RCC 7860 (cell line): ENCODE measurements at places on chromosomes 4 and X.
A peak's percentile ranks its signal among the peaks of the same experiment; 100 is the strongest.

- DNase-seq, result no peak
Measured at GRCh38 chr4:165470009-165470408, 91.2 kb downstream of the CPE start.

GRCh38 chrX:18297251-18297650 is 57.2 kb downstream of the SCML2 start:
- no peak for DNase-seq

GRCh38 chrX:16444353-16444752 is 205.6 kb upstream of the S100G start:
- peak; percentile 38 for DNase-seq

GRCh38 chr4:156038772-156039171 is 85.1 kb upstream of the CTSO start:
- DNase-seq, result no peak

DNA sequence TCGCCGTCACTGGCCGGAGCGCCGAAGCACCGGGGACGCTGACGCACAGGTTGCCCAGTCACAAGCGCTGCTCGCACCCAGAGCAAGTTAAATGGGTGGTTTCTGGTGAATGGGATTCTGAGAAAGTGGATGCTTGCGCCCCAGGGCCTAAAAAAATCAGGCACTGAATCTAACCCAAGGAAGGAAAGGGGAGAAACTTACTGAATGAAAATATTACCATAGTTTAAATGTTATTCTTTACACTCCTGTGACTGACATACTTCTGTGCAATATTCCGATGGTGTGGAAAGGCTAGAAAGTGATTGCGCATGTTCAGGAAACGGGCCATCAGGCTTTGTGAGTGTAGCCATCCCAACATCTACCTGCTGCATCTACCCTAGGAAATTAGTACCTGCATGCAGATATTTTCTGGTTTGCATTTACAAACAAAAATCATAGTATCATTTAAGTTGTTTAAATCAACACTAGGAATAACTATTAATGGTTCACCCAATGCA is 838 bp upstream of the ABCG2 start:
- DNase-seq, result no peak

- DNase-seq, result no peak
Measured at GRCh38 chr4:145644699-145645098, 25.5 kb downstream of the MMAA start.

- no peak for DNase-seq
Measured at GRCh38 chrX:65575022-65575421, 40.4 kb upstream of the LAS1L start.

GRCh38 chr4:36227913-36228312 is 16.4 kb downstream of the ARAP2 start:
- DNase-seq, result no peak

GRCh38 chr4:61212788-61213187 is 12.7 kb downstream of the ADGRL3 start:
- DNase-seq, result no peak

DNA sequence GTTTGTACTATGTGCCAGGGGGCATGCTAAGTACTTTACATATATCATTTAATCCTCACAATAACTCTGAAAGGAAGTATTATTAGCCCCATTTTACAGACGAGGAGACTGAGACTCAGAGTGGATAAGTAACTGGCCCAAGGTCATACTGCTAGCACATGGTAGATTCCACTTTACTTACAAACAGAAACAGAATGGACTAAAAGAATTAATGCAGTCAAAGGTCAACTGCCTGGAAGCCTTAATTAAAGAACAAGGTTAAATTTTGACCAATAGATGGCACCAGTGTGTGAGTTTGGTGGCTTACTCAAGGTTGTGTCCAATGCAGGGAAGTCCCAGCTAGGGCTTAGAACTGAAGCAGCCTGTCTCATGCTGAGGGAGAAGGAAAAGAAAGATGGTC is 4.7 kb downstream of the RIPPLY1 start:
- DNase-seq, result peak; percentile 68

DNA sequence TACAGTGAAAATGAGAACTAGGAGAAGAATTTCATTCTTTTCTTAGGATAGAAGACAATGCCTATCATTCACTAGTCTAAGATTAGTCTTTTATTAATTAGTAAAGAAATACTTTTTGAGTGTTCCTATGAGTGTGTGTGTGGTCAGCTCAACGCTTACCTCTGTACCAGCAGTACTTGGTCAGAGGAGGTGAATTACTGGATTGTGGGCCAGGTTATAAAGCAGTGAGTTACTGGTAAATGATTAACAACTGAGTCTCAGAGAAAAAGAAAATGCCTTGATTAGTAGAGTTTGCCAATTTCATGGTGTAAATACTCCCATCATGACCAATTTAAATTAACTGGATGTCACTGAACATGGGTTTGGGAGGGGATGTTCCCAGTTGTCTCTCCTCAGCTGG is 444.6 kb downstream of the STIM2 start:
- DNase-seq, result no peak

- DNase-seq, result no peak
Measured at GRCh38 chr4:176588436-176588835, 204.3 kb downstream of the VEGFC start.

DNA sequence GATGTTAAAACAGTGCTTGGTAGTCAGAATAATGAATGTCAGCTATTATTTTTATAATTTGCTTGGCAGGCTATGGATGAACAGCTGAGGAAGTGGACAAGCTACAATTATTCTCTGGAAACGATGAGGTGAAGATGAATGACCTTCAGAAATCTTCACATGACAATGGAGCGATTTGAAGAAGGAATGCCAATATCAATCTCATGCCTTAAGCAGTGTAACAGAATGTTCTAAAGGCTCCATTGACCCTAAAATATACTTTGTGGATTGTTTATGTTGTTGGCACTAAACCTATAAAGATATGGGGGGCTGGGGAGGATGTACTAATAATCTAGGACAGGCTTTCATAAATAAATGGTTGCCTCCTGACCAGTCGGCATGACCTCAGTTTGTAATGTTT is 36.2 kb downstream of the COL25A1 start:
- DNase-seq, result no peak

DNA sequence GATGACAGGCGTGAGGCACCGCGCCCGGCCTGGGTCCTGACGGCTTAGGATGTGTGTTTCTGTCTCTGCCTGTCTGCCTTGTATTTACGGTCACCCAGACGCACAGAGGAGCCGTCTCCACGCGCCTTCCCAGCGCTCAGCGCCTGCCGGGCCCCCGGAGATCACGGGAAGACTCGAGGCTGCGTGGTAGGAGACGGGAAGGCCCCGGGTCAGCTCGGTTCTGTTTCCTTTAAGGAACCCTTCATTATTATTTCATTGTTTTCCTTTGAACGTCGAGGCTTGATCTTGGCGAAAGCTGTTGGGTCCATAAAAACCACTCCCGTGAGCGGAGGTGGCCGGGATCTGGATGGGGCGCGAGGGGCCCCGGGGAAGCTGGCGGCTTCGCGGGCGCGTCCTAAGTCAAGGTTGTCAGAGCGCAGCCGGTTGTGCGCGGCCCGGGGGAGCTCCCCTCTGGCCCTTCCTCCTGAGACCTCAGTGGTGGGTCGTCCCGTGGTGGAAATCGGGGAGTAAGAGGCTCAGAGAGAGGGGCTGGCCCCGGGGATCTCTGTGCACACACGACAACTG is 1.3 kb downstream of the SHOX start:
- no peak for DNase-seq

GRCh38 chr4:41175794-41176193 is 38.5 kb downstream of the APBB2 start:
- no peak for DNase-seq

- peak; percentile 34 for DNase-seq
Measured at GRCh38 chr4:30600246-30601017, 119.7 kb upstream of the PCDH7 start.

DNA sequence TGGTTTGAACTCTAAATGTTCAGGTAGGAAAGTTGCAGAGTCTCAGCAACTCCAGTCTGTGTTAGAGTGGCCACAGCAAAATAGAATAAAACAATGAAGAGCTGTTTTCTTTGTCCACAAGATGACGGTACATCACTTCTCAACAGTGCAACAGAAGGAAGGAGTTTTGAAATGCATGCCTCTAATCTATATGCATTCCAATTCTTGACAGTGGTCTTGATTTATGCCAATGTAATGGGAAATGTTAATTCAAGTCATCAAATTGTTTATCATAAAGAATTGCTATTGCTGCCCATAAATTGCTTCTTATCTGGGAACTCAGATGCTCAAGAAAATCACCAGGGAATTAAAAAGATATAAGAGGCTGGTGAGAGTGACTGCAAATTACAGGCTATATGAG is 195.5 kb upstream of the PRPS2 start:
- DNase-seq, result no peak

GRCh38 chr4:147477439-147477838 is 3.5 kb upstream of the EDNRA start:
- no peak for DNase-seq

- DNase-seq, result no peak
Measured at GRCh38 chr4:1340861-1341260, 6.1 kb upstream of the UVSSA start.

GRCh38 chrX:34884817-34885216 is 57.8 kb upstream of the FAM47B start:
- peak; percentile 63 for DNase-seq

GRCh38 chr4:155687380-155687982 is 20.8 kb downstream of the GUCY1A1 start:
- no peak for DNase-seq

- DNase-seq, result no peak
Measured at GRCh38 chrX:68365341-68365740, 68.0 kb downstream of the OPHN1 start.

DNA sequence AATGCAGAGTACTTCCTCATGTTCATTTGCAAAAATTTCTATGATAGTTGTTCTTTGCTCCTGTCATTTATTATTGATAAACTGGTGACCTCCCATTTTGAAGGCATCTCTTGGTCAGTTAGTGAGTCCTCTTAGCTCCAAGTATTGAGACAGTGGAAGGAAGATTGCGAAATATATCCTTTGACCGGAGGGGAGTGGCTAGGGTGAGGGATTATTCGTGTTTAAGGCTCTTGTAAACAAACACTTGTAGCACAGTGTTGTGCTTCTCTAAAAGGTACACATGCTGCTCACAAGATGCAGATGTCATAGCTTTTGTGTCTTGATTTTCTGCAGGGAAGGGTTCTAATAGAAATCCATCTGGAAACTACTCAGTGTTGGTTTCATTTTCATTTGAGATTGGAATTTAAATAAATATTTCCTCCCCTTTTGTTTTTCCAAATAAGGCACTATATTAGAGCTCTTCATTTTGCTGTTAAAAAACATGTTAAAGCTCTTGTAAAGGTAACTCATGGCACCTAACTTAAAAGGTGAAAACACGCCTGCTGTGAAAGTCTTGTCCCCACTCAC is 21.8 kb downstream of the TXLNG start:
- no peak for DNase-seq

DNA sequence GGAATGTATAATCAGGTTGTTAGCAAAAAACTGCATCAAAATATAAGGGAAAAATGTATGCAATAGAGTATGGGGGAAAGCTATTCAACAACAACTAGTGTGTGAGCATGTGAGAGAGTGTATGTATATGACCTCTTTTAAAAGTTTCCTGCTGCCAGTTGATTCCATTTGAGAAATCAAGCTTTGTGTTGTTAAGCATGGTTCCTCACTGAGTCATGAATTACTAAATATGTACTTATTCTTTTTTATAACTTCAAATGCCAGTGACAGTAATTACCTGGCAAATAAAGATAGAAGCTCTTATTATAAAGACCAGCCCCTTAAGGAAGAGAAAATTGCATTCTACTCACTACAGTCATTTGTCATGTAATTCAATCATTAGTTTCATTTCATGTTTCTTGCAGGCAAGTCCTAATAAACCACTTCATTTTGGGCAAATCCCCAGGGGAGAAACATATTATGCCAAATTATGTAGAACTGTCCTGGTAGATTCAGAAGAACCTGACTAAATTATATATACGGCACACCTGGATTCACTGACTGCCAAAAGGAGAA is 19.2 kb downstream of the RASGEF1B start:
- no peak for DNase-seq

DNA sequence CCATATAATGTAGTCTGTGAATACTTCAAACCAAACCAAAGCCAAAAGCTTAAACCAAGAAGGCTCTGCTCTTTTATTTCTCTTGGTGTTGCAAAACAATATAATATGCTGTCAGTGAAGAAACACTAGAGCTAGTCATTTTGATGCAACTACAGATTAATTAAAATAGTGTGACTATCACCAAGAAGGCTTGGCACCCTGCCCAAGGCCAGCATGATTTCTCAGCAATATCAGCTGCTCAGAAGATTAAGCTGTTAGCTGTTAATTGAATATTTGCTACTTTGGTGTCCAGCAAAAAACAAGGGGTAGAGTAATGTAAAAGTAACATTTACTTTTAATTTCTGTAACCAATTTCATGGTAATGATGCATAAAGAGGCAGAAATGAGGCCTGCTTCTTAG is 104.9 kb upstream of the PRPS2 start:
- no peak for DNase-seq

GRCh38 chr4:96354036-96354712 is 514.3 kb downstream of the PDHA2 start:
- no peak for DNase-seq

DNA sequence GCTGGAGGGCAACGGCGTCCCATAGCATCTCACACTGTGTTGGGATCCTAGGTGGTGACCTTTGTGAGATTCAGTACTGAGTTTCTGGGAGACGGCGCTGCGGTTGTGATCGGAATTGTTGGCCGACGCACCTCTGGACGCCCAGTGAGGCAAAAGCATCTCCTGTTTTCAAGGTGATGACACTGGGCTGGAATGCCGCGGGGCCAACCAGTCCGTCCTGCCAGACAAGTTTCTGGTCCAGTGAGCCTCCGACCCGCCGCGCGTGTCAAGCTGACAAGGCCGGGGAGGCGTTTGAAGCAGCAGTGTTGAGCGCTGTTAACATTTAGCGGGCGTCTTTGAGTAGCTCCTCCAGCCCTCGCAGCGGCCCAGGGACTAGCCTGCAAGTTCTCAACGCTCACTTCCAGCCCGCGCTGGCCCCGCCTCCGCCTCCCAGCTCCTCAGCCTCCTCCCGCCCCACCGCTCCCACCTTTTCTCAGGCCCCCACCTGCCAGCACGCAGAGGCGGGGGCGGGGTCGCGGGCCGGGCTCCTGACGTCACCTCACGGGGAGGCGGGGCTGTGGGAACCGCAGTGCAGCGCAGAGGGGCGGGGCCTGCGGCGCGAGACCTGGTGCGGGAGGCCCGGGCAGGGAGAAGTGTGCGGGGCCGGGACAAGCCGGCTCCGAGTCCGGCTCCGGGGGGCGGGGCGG is 482 bp upstream of the CDS1 start:
- DNase-seq, result peak; percentile 55

GRCh38 chr4:114062499-114062898 is 83.1 kb upstream of the ARSJ start:
- DNase-seq, result no peak

- DNase-seq, result peak; percentile 68
Measured at GRCh38 chrX:48591255-48591791, 6.0 kb upstream of the WDR13 start.

- DNase-seq, result no peak
Measured at GRCh38 chr4:132981611-132982010, 167.5 kb upstream of the PCDH10 start.
